NCI-H2081 (cell line): ENCODE measurements at places on chromosomes 3 and 15.

DNA sequence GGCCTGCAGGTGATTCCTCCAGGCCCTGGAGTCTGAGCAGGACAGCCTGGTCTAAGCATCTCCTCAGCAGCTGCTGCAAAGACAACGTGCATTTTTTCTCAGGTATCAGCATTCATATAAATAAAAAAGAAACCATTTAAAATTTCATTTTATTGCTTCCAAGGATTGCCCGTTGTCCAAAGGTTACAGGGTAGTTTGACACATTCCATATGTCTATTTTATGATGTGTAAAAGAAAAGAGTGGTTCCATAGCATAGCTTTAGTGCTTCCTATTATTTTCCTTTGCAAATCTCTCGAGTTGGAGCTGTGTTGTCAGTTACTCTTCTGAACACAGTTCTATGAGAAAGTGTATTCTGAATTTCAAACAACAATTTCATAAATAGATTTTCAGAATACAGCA is 7.2 kb upstream of the DGKG start:
- no peak for DNase-seq

DNA sequence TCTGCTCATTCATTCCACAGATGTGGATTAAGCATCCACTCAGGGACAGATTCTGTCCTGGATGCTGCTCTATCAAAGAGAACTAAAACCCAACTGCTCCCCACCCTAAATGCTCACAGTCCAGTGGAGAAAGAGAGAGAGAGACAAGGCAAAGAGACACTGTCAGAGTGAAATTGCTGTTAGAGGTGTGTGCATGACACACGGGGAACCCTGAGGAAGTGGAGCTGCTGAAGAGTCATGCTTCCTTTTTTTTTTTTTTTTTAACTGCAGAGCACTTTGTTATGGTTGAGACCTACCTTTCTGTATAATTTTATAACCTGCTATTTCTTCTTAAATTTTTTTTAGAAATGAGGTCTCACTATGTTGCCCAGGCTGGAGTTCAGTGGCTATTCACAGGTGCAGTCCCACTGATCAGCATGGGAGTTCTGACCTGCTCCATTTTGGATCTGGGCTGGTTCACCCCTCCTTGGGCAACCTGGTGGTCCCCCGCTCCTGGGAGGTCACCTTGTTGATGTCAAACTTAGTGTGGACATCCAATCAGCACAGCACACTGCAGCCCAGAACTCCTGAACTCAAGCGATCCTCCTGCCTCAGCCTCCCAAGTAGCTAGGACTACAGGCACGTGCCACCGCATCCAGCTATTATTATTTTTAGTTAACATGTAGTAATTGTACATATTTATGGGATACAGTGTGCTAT is 18.2 kb upstream of the PSTPIP1 start:
- DNase-seq, result no peak

DNA sequence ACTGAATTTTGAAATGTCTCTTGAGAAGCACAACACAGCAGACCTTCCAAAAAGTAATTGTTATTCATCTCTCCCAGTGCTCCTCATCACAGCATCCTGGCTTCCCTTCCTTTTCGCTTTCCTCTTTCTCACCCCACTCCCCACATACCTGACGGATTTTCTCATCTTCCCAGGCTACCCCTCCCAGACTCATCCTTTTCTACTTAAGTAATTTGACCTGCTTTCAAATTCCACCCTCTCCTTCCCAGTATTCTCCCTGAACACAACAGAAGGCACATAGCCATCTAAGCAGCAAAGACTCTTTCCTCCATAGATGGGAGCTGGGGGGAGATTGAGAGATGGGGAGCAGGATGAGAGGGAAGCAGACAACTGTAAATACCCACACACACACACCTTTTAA is 187.1 kb upstream of the STT3B start:
- no peak for DNase-seq

DNA sequence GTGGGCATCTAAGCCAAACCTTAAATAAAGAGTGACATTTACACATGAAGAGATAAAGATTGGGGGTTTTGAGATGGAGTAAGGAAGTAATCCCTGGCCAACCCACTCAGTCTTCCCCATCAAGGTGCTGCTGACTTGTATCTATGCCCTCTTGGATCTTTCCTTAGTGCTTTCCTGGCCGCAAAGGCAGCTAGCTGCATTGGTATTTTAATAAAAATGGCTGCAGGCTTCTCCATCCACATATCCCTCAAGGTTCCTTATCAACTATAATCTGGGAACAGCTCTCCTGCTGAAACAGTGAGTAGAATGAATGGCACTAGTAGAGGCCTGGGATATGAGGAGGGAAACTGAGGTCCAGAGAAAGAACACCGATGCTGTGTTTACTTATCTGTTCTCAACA is 122.2 kb upstream of the ANKRD28 start:
- DNase-seq, result no peak

- no peak for DNase-seq
Observed at GRCh38 chr3:158863247-158863646, 61.4 kb downstream of the MFSD1 start.

GRCh38 chr3:26625187-26625586 is 2.6 kb downstream of the LRRC3B start:
- no peak for DNase-seq
